ENCODE measurements at places on chromosomes 3 and 15.

DNA sequence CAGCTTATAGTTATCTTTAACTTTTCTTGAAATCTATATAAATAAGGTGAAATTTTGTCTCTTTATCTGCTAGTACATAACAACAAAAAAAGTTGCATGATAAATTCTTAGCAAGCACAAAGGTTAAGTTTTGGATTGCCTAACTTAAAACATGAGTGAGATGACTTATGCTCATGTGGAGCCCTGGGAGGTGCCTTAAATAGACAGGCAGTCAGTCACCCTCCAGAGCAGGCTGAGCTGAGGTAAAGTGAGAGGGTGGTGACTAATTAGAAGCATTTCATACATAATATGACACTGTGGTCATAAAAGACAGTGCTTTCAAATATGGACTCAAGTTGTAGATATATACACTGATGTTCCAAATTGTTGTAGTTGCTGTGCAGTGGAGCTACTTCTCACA, 14.6 kb upstream of the MME start:
- no peak for DNase-seq

GRCh38 chr15:72227192-72227586, 3.8 kb downstream of the PKM start:
- DNase-seq, result peak; percentile 42

- peak; percentile 71 for DNase-seq
Measured at GRCh38 chr3:183697610-183698317, at the start of gene YEATS2. Gene YEATS2 (plus strand): TSS chr3:183697797. CDS start chr3:183715163, 17,366 bp downstream.

DNA sequence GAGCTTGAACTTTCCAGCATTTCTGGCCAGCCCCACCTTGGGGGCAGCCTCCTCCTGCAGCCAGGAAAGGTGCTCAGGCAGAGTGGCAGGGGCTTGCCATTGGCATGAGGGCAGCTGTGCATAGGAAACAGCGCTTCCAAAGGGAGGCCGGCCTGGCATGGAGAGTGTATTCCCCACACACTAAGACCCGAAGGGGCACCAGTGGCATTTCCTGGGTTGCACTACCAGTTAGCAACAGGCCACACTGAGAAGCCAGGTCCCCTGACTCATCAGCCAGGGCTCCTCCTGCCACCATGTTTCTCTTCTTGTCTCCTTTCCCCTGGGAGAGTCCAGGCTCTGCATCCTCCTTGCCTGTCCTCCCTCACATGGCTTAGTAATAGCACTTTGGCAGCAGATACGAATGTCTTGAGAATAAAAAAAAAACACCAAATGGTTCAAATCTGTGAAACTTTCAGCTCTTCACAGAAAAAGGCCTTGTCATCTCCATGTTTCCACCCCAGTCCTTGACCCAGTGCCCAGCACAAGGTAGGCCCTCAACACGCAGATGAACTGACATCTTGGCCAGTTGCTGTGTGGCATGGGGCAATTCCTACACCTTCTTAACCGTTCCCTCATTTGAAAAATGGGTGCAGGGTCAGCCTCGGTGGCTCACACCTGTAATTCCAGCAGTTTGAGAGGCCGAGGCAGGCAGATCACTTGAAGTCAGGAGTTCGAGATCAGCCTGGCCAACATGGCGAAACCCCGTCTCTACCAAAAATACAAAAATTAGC, 180.4 kb downstream of the SMAD6 start:
- DNase-seq, result no peak

DNA sequence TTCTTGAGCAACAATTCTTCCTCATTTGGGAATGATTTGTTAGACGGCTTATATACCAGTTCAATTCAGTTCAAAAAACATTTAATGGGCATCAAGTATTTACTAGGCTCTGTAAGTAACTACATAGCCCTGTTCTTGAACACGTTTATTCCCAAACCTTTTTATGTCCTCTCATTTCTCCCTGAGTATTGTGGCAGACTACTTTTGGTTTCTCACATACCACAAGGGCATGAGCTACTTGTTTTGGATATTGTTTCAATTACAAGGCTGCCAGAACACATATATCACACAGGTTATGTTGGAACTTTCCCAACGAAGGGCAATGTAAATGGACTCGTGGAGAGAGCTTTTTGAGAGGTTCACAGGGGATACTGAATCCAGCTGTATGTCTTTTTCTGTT, 363.8 kb upstream of the NAALADL2 start:
- DNase-seq, result no peak

DNA sequence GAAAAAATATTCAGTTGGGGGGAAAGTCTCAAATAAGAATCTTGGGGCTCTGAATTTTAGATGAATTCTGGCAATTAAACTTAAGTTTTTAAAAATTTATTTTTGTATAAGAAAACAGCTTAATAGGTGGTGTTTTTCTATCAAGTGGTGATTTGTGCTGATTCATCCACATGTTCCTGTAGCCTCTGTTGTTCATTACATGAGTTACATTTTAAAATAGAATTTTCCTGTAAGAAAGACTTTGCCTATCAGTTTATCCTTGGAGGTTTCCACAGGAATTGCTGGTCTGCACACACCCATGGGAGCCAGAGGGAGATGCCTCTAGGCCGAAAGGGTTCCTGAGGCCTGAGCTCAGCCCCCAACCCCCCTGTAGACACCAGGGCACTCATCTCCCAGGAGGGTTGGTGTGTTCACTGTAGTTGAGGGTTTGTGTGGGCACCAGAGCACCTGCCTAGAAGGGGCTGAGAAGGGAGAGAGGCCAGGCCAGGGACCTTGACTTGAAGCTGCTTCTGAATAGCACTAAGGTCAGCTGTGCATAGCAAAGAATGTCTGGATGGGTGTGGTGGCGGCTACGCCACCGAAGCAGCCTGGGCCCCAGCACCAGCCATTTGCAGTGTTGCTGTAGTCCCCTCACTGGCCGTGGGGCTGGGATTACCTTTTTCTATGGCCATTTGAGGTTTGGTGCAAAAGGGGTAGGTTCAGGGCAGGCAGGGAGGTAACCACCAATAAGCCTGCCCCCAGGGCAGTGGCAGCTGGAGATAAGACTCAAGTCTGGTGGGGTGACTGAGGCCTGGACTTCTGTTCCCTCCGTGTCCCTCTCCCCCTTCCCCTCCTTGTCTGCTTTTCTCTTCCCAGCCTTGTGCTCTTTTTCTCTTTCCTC, 11.9 kb downstream of the DNAJA4 start:
- no peak for DNase-seq

GRCh38 chr15:92661956-92662355, 6.4 kb upstream of the FAM174B start:
- no peak for DNase-seq
